Mesenchymal stem cell (in vitro differentiated cells and primary cell): ENCODE measurements at places on chromosomes 1 and 21.

GRCh38 chr1:112575154-112575804, 43.7 kb downstream of the ST7L start:
- DNase-seq: peak; percentile 97

GRCh38 chr21:45146801-45147200, 72.4 kb downstream of the ADARB1 start:
- no peak for DNase-seq

DNA sequence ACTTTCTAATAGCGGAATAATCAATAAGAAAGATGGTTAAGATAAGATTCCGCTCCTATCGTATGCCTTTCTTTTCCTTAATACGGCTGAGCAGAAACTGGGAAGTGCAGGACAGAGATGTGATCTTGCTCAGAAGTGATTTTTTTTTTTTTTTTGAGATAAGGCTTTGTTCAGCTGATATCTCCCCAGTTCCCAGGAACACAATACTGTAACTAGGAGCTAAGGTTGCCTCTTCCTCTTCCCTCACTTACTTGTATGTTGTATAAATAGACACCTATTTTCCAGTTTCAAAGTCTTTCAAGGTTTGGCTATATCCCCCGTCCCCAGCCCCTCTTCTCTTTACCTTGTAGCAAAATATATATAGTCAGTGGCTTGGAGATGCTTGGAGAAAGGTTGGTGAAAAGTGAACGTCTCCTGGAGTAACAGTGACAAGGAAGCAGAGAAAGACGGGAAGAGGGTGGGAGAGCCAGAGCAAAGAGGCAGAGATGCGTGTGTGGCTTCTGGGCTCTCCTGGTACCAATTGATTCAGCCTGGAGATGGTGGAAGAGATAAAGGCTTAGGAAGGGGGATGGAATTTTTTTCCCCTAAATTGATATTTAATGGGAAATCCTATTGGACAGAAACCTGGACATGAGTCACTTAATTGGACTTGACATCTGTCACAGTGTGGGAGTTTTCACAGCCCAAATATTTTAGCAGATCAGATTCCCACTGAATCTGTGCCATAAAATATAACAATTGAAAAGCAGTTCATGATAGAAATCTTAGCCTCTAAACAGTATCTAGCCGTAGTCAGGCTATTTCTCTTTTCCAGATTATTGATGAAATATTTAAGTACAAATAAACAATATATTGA, at the start of gene NHLH2:
Gene NHLH2, minus strand, starts transcription at position 522 of the 856 bp plus-strand sequence. CDS start 2,754 bp downstream, outside the sequence.
- DNase-seq: no peak

GRCh38 chr1:24364975-24365678, 46.0 kb downstream of the GRHL3 start:
- DNase-seq: peak; percentile 82

DNA sequence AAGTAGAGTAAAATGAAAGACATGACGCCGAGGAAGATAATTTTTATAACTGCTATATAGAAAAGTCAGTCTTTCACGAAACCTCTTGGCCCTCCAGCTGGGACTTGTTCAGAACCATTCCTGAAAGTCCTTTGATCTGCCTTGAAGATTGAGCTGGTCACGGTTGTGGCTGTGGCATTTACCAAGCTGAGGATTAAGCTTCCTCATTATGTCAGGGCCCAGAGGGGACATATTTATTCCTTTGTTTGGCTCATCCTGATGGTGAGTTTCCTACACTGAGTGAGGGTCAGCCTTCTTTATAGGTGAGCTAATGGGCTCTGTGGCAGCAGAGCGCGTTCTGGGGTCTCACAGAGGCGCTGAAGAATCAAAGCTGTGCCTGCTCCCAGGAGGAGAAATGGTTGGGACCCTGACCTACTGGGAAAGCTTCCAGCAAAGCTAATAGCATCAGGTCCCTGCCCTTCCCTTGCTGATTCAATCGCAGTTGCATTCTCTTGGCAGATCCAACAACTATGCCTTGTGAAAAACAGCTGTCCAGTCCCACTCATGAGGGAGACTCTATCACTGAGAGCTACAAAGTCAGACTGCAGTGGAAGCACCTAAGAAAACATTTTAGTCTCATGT, 43.2 kb upstream of the PBX1 start:
- no peak for DNase-seq

DNA sequence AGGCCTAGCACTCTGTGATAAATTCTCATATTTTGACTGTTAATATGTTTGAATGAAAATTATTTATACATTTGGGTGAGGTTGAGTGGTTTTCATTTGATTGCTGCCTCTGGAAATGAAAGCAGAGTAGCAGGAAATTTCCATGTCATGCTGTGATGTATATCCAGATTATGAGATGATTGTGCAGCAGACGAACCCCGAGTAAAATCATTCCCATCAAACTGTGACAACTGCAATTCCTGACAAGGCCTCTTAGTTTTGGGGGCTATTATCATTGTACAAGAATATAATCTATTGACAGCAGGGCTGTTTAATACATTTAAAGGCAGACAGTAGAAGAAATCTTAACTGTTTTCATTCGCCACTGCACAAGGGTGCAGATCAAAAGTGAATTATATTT, 134.8 kb downstream of the ATG4C start:
- DNase-seq: no peak

DNA sequence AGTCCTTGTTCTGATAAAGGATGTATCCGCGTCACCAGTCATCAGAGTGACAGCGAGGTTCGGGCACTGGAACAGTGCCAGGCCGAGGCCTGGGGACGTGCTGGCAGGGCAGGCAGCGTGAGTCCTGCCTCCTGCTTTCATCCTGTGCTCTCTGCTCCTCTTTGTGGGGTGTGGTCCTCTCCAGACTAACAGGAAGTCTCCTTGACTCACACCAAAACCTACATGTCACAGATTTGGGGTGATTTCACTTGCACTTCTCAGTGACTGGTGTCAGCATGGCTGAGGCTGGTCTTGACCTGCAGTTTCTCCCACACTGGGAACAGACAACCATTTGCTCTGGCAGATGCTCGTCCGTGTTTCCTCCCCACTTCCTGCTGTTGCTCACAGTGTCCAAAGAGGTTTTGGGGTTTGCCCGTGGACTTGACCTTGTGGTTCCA, 8.8 kb upstream of the NLRP3 start:
- no peak for DNase-seq

DNA sequence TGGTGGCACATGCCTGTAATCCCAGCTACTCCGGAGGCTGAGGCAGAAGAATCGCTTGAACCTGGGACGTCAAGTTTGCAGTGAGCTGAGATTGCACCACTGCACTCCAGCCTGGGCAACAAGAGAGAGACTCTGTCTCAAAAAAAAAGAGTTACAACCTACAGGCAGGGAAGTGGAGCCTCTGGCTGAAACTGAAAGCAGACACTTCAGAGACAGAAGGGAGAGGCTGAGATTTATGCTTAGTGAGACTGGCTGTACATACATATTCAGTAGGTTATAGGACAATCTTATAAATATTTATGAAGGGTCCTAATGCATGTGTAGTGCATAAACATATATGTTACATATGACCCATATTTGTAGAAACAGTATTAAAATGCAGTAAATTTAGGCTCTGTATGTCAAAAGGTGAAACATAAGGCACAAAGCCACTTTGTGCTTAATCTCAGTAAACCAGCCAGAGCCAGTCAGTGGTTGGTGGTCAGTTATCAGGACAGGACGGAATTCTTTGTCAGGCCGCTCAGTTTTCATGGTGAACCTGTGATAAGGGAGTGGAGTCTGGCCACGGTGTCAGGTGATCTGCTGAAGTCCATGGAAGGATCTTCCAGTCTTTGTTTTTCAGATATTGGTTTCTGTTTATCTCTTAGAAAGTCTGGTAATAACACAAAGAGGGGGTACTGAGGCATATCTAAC, 13.7 kb downstream of the RHEX start:
- peak; percentile 9 for DNase-seq

DNA sequence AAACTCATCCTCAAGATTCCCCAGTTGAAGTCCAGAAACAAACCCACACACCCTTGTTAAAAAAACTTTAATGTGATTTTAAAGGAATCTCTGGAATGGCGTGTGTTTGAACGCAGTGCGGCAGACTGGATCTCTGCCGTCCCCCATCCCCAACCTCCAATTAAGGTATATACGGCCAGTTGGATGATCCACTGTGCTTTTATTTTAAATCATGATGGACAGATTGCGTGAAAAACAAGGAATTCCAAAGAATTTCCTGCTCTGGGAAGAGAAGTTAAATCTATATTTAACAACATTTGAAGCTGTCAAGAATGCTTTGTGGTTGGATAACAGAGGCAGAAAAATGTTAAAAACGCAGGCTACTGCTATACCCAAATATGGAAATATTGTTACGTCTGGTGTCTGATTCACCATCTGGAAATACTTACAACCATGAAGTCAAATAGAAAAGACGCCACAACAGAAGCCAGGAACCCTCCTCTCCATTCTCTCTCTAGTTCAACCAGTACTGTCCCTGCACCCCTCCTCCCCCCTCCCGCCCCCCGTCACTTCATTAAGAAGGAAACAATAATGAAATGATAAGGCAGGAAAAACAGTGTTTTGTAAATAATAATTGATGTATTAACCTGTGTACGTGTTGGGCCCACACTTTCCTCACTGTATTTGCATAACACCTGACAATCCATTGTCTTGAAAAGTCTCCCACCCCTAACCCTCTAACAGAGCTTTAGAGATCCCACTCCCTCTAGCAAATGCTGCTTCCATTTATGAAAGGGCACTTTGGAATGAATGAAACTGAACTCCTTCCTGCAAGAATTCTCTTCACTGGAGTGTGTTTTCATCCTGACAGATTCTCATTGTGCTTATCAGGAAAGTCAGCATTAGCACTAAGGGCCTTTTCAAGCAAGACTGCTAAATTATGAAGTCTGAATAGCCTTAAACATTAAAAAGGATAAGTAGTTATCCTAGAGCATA, 2.0 kb upstream of the CCN1 start:
- DNase-seq: peak; percentile 95

- peak; percentile 81 for DNase-seq
Measured at GRCh38 chr1:155729031-155729898, 40.4 kb downstream of the DAP3 start.

DNA sequence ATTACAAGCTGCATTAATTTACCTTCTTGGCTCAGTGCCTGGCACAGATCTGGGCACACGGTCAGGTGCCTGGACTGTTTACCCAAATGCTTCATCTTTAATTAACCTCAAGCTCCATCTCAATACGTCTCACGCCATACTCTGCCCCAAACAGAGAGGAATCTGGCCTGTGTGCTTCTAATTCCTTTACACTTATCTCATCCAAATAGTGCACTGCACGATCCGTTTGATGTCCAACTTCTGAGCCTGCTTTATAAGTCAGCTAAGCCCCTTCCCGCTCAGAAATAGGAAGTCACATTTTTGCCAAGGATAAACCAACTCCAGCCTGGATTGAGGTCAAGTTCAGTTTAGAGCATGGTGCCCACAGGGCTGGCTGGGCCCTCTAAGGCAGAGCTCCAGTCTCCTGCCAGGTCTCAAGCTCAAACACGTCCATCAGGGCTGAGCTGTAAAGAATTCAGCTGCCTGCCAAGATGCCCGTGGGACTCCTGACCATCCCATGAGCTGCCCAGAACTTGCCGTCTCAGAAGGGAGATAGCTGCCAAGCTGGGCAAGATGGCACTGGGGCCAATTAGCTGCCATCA, 233.5 kb downstream of the TRABD2B start:
- no peak for DNase-seq

- DNase-seq: peak; percentile 59
Measured at GRCh38 chr1:10402729-10403274, 3.9 kb downstream of the PGD start.

DNA sequence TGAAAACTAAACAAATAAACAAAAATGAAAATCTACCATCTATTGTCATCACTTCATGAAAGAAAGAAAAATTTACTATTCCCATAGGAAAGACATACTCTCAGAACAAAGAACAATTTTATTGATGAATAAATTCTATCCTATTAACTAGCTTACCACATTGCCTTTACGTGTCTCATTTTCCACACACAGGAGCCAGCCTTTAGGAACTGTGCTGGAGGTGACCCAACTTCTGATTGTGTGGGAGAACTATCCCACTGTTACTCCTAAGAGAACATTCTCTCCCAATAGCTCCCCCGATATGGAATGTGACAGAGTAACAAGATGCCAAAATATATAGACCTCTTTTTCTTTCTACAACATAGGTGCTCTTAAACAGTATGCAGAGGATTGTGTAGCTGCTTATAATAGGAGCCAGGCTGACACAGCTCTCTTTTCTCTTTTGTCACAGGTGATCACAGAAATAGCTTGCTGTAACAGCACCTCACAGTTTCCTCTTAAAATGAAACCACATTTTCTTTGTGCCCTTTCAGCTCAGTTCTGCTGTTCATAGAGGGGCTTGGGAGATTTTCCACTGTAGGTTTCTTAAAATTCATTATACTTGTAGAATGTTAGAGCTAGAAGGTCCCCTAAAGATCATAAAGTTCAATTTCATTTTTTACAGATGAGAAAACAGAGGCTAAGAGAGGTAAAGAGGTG, 35.5 kb downstream of the C21orf91 start:
- DNase-seq: no peak

DNA sequence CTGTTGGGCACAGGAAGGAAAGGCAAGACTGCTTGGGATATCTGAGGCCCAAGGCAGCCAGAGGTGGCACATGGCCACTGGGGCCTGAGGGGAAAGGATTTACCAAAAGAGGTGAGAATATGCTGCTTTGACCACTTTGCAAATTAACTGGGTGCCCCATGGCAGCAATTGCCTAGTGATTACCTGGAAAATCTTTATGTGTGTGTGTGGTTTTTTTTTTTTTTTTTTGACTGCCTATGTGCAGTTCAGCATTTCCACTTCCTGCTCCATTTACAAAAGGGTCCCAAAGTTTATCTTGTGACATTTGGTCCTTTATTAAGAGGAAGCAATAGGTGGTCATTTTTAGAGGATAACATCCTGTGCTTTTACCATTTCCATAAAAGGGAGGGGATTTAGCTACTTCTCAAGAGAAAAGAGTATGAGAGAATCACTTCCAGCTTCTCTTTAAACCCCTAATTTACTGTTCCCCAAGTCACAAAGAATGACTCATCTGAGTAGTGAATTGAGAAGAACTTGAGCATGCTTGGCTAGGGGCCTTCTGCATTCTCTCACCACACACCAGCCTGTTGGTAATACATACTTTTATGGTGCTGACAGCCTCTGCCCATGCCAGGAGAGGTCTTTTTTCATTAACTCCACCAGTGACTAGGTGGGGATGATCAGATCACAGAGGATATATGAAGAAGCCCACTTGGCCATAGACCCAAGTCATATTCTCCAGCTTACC, 52.1 kb downstream of the SYDE2 start:
- peak; percentile 20 for DNase-seq

DNA sequence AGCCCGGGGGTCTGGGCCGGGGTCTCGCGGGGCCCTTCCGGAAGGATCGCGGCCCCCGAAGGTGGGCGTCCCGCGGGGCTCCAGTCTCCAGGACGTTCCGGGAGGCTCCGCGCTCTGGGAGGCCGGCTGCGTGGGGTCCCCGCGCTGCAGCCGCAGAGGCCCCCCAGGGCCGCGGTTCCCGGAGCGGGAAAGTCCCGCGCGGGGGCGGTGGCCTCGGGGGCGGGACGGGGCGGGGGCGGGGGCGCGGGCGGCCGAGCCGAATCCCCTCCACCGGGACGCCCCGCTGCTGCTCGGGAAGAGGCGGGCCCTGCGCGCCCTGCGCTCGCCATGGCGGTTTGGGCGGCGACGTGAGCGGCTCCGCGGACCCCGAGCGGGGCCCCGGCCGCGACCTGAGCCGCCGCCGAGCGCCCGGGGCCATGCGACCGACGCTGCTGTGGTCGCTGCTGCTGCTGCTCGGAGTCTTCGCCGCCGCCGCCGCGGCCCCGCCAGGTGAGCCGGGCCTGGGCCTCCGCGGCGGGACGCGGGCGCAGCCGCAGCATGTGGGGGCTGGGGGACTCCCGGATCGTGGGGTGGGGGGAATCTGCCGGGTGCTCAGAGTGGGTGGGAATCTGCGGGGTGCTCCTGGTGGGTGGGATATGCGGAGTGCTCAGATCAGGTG, at the start of gene IFNGR2:
Gene IFNGR2, plus strand, starts transcription at position 286 of the 658 bp plus-strand sequence. Its CDS starts 131 bp downstream, at position 417.
- DNase-seq: peak; percentile 46

GRCh38 chr1:167935216-167936067, 1.0 kb upstream of the DCAF6 start:
- DNase-seq: peak; percentile 62
